GM23248 (cell line): ENCODE measurements at places on chromosomes 12 and 14. TPM values are rescaled to one million over a fixed set of nuclear protein-coding genes. Genes with fewer than 3 reads are reported as not detected.

GRCh38 chr12:116547955-116548501 is 11.2 kb upstream of the MAP1LC3B2 start:
- DNase-seq = peak; percentile 34

DNA sequence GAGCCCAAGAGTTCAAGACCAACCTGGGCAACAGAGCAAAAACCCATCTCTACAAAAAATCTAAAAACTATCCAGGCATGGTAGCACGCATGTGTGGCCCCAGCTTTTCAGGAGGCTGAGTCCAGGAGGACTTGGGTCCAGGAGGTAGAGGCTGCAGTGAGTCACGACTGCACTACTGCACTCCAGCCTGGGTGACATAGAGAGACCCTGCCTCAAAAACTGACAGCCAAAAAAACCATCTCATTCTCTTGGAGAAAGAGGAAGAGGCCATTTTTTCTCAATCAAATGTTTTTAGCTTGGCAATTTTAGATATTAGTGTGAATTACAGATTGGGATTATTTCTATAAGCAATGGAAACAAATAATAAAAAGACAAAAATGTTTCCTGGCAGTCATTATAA is 38.2 kb downstream of the ZFC3H1 start:
- no peak for DNase-seq

The HOXC6 gene
- 19.9 and 20.5 TPM in 2 replicates for polyA plus RNA-seq

GRCh38 chr12:62716866-62717525 is 218.0 kb downstream of the PPM1H start:
- no peak for DNase-seq

The C12orf54 gene
- not detected in 2 replicates for polyA plus RNA-seq

The CACNA2D4 gene
- 0.23 and 0.49 TPM in 2 replicates for polyA plus RNA-seq

The MORN3 gene
- 0.58 and 0.63 TPM in 2 replicates for polyA plus RNA-seq

The DNAI7 gene
- polyA plus RNA-seq = 0.25 TPM in 1 of 2 replicates, not detected in the other

DNA sequence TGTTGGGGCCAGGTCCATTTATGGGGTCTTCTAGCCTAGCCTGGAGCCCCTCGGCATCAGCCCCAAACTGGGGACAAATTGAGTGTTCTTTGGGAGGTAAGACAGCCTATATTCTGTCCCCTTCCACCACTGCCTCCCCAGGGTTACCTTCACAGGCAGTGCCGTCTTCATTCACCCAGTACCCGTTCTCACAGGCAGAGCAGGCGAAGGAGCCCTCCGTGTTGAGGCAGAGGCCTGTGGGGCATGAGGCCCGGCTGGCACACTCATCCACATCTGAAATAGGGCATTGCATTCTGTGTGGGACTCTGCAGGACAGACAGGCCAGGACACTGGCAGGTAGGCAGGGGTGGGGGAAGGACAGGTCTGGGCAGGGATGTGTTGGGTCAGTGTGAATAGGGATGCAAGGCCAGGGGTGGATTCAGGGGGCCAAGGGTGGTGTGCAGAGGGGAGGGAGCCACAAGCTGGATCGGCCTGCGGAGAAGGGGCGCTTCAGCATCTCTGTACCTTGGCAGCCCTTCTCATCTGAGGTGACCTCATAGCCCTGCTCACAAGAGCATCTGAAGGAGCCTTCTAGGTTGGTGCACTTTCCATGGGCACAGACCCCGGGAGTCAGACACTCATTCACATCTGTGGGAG is 16.1 kb downstream of the ISCA2 start:
- DNase-seq = no peak

DNA sequence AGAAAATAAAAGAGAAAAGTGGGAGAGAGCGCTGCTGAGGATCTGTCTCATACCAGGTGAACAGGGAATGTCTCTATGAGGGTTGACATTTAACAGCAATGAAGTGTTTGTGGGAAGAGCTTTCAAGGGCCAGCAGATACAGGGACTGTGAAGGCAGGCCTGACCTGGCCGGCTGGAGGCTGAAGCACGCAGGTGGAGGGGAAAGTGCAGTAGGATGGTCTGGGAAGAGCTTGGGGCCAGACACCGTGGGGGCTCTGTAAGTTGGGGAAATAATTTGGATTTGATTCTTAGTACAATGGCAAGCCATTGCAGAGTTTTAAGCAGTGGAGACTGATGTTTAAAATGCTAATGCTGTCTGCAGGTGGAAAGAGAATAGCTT is 23.8 kb upstream of the DHRS2 start:
- DNase-seq = no peak

DNA sequence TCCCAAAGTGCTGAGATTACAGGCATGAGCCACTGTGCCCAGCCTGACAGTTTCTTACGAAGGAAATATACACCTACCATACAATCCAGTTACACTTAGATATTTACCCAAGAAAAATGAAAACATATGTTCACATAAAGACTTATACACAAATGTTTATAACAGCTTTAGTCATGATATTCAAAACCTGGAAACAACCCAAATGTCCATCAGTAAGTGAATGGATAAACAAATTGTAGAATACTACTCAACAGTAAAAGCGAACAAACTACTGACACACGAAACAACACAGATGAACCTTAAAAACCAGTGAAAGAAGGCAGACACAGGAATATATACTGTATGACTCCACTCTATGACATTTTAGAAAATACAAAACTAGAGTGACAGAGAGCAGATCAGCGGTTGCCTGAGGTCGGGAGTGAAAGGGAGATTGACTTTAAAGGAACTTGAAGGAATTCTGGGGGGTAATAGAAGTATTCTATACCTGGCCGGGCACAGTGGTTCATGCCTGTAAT is 83.6 kb downstream of the SPRING1 start:
- DNase-seq = no peak

The OR4E2 gene
- not detected in 2 replicates for polyA plus RNA-seq

The TBX5 gene
- 24.5 and 27.5 TPM in 2 replicates for polyA plus RNA-seq

DNA sequence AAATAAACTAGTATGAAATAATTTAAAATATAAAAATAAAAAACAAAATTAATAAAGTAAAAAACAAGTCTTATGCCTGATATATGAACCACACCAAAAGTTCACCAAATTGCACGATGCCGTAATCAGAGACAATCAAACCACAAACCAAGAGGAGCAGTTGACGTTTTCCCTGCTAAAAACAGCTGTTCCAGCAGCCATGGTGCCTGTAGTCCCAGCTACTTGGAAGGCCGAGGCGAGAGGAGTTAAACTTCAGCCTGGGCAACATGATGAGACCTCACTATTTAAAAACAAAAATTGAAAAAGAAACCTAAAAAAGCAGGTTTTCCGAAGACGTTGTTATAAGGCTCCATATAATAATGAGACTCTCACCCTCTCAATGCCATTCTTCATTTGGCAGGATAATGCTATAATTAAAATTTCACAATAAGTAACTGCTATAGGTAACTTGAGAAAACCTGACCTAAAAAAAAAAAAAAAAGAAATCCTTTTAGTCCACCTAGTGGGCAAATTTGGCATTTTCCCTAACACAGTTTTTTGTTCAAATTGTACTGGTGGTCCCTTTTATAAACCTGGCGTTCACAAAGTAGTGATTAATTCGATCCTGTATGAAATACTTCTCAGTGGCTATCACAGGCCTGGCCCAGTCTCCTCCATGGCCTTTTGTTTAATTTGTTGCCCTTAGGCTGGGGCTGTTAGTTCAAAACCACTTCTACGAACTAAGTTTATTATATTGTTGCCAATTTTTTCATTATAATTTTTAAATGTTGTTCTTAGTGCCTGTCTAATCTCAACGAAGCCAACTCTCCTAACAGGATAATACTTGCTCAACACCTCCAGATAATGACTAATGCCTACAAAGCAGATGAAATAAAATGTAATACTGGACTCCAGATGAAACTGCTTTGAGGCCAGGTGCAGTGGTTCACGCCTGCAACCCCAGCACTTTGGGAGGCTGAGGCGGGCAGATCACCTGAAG is 62.1 kb downstream of the TNFAIP2 start:
- peak; percentile 49 for DNase-seq

- no peak for DNase-seq
These were observed 195.5 kb downstream of the NPAS3 start for GRCh38 chr14:33134162-33134561.

- DNase-seq = no peak
These were observed 327.2 kb upstream of the E2F7 start for GRCh38 chr12:77392467-77393088.

GRCh38 chr12:15787778-15788177 is 1.4 kb downstream of the EPS8 start:
- DNase-seq = peak; percentile 46

GRCh38 chr12:113075137-113075683 is 18.7 kb downstream of the DTX1 start:
- DNase-seq = no peak

DNA sequence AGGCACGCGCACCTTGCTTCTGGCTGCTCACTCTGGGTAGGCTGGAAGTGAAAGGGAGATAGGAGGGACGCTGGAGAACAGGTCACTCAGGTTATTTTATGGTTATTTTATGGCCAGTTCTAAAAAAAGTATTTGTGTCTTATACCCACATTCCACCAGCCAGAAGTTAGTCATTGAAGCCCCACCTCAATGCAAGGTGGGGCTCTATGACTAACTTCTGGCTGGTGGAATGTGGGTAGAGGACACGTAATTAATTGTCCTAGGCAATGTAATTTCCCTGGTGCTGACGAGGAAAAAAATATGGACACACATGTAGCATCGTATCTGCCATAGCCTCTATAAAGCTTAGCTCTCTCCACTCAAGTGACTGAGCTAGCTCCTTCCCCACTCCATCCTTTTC is 104.9 kb downstream of the PDZRN4 start:
- DNase-seq = no peak

The FOXN4 gene
- polyA plus RNA-seq = not detected in 2 replicates

The NXPH4 gene
- 5.4 and 6.7 TPM in 2 replicates for polyA plus RNA-seq

- DNase-seq = no peak
These were observed 68.6 kb upstream of the DIO3 start for GRCh38 chr14:101492716-101493115.

GRCh38 chr12:114931025-114931424 is 247.1 kb upstream of the TBX3 start:
- DNase-seq = no peak

- no peak for DNase-seq
These were observed 40.3 kb upstream of the NUAK1 start for GRCh38 chr12:106179086-106179485.

GRCh38 chr14:61710853-61711817 is 15.8 kb downstream of the HIF1A start:
- peak; percentile 39 for DNase-seq

The PDZRN4 gene
- not detected in 2 replicates for polyA plus RNA-seq

- DNase-seq = no peak
These were observed 21.3 kb upstream of the C14orf132 start for GRCh38 chr14:96017882-96018281.

DNA sequence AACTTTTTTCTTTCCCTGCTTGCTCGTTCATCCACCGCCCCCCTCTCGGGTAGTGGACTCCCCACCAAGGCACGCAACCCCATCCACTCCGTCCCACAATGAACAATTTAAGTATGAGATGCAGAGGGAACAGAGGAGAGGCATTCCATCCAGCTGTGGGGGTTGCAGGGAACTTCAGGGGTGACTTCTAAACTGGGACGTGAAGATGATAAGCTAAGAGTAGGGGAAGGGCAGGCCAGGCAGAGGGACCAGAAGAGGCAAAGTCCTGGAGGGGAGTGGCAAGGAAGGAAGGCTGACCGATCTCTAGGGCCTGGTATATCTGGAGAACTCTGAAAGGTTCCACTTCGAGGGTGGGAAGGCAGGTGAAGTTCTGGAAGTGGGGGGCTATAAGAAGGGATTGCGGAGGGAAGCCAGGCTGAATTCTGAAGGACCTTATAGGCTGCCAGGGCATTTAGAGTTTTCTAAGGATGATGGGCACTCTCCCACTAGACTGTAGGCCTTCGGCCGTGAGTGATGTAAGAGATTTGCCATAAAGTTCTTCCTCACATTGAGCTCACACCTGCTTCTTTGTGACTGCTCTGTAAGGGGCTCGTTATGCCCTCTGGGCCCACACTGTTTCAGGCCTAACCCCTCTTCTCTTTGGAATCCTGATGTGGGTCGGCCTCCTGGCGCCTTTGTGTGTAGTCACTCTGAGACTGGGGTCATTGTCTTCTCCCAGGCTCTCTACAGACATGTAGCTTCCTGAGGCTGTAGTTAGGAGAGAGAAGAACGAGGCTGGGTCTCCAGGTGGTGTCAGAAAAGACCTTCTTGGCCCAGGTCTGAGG is 12.1 kb downstream of the NFATC4 start:
- no peak for DNase-seq

- no peak for DNase-seq
These were observed 157.6 kb downstream of the FOXA1 start for GRCh38 chr14:37437490-37437889.

- no peak for DNase-seq
These were observed 137.1 kb downstream of the DUSP6 start for GRCh38 chr12:89215196-89215595.

DNA sequence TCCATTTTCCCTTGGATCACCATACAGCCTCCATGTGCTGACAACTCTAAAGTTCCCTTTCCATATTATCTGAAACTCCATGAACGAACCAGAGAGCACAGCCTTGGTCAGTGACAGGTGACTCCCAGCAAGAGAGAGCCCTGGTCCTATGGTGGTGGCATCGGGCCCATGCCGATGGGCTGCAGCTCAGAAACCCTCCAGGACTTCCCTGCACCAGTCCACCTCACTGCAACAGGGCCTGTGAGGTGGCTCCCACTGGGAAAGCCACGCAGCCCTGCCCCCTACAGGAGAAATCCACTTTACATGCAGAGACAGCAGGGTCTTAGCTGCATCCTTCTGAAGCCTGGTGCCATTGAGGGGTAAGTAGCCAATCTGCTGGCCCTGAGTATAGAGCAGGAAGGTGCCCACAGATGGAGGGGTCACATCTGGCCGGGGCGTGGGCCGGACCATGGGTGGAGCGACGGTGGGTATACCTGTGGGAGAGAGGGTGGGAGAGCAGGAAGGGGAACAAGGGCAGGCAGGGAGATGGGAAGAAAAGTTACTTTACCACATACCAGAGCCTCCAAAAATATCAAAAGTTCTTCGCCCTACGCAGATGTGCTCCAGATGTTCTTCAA is 24.7 kb downstream of the RTRAF start:
- peak; percentile 18 for DNase-seq

DNA sequence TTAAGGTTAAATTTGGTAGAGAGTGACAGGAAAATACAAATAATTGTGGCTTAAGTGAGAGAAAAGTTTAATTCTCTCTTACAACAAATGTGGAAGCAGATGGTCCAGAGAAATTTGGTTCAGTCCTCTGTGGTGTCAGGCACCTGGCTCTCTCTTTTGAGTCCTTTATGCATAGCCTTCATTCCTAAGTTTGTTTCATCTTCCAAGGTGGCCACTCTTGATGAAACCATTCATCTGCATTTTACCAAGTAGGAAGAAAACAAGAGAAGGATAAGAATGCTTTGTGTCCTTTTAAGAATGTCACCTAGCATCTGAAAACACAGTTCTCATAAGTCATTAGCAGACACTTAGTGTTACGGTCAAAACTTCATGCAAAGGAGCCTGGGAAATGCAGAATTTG is 442.5 kb downstream of the CCER1 start:
- DNase-seq = no peak

- peak; percentile 9 for DNase-seq
These were observed 418.5 kb downstream of the TMEM121 start for GRCh38 chr14:105944632-105945610.

The CCDC177 gene
- polyA plus RNA-seq = not detected in 2 replicates
